ENCODE measurements at places on chromosomes 7 and 10. TPM values are rescaled to one million over a fixed set of nuclear protein-coding genes. Genes with fewer than 3 reads are reported as not detected.

RNLS gene
- 16.1 TPM for total RNA-seq

SFMBT2 gene
- 23.8 TPM for total RNA-seq

SLC29A3 gene
- total RNA-seq, result 2.7 TPM

- DNase-seq, result no peak
- H3K27ac ChIP-seq, result no peak overlapping the region
- H3K4me3 ChIP-seq, result no peak overlapping the region
- no peaks in the 10 kb centered on the region for H3K4me1 ChIP-seq
- H3K27me3 ChIP-seq, result no peaks in the 10 kb centered on the region
These were observed 27.6 kb downstream of the ERLIN1 start for GRCh38 chr10:100158044-100158805.

GRCh38 chr10:83959328-83959727 is 180.0 kb upstream of the GHITM start:
- no peak overlapping the region for H3K4me3 ChIP-seq
- H3K27me3 ChIP-seq, result no peaks in the 10 kb centered on the region
- no peak overlapping the region for H3K27ac ChIP-seq
- H3K36me3 ChIP-seq, result no peaks in the 10 kb centered on the region

DNA sequence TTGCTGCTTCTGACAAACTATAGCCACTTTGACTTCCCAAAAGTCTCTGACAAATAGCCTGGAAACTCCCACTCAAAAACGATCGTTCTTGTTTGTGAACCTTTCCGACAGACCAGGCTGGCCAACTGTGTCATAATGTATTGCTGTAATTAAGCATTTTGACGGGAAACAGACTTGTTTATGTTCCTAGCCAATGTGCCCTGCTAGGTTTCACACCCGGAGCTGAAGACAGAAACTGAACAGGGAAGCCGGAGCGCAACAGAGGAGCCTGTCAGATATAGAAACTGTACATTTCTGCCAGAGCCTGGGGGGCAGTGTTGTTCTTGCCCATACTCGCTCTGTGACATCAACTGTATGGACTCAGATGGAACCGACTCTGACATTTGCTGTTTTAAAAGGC is 55.3 kb upstream of the C7orf33 start:
- H3K4me3 ChIP-seq, result no peak overlapping the region
- H3K4me1 ChIP-seq, result peaks cover under 1% of the 10 kb centered on the region
- no peak for DNase-seq
- no peak overlapping the region for H3K27ac ChIP-seq

GRCh38 chr7:84722086-84722485 is 464.8 kb downstream of the SEMA3D start:
- H3K27me3 ChIP-seq, result no peaks in the 10 kb centered on the region
- no peak overlapping the region for H3K4me3 ChIP-seq
- no peak overlapping the region for H3K27ac ChIP-seq
- H3K4me1 ChIP-seq, result no peaks in the 10 kb centered on the region

CTAGE15 gene
- 0.50 TPM for total RNA-seq

DNA sequence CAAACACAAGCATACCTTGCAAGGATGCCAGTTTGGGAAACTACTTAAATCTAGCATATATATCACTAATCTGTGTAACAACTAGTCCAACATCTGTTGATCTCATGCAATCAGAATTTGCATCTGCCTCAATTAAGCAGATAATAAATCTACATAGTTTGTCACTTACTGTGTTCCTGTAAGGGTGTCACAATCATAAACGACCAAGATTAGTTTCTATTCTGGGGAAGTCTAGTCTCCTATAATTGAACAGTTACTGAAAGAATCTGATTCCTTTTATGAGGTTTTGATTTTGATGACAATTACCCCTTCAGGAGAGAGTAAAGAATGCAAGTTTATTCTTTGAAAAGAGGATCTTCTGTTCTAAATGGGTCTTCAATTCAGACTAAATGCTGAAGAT is 85.5 kb upstream of the LRRN3 start:
- H3K4me1 ChIP-seq, result no peaks in the 10 kb centered on the region
- no peak for DNase-seq
- no peaks in the 10 kb centered on the region for H3K36me3 ChIP-seq
- H3K4me3 ChIP-seq, result no peak overlapping the region
- H3K27me3 ChIP-seq, result no peaks in the 10 kb centered on the region

MAP3K8 gene
- 9.6 TPM for total RNA-seq

- H3K4me1 ChIP-seq, result no peaks in the 10 kb centered on the region
- no peak overlapping the region for H3K27ac ChIP-seq
- no peaks in the 10 kb centered on the region for H3K36me3 ChIP-seq
- no peaks in the 10 kb centered on the region for H3K27me3 ChIP-seq
- no peak for DNase-seq
- H3K4me3 ChIP-seq, result no peak overlapping the region
These were observed 9.7 kb upstream of the SMIM30 start for GRCh38 chr7:113128031-113128430.

GRCh38 chr10:83542774-83543411 is 596.4 kb upstream of the GHITM start:
- no peaks in the 10 kb centered on the region for H3K36me3 ChIP-seq
- no peak overlapping the region for H3K27ac ChIP-seq
- no peaks in the 10 kb centered on the region for H3K27me3 ChIP-seq
- H3K4me1 ChIP-seq, result peaks cover 3% of the 10 kb centered on the region
- H3K4me3 ChIP-seq, result no peak overlapping the region

CTAGE6 gene
- 0.69 TPM for total RNA-seq

- no peak for DNase-seq
- peaks cover 13% of the 10 kb centered on the region for H3K4me1 ChIP-seq
- no peaks in the 10 kb centered on the region for H3K27me3 ChIP-seq
- no peak overlapping the region for H3K4me3 ChIP-seq
- no peaks in the 10 kb centered on the region for H3K36me3 ChIP-seq
- peak overlapping the region; percentile 64 for H3K27ac ChIP-seq
These were observed 17.5 kb upstream of the CLIP2 start for GRCh38 chr7:74271742-74272141.

GRCh38 chr10:53045315-53045714 is 272.7 kb upstream of the MBL2 start:
- no peak overlapping the region for H3K4me3 ChIP-seq
- DNase-seq, result no peak
- no peaks in the 10 kb centered on the region for H3K27me3 ChIP-seq
- H3K36me3 ChIP-seq, result no peaks in the 10 kb centered on the region
- no peaks in the 10 kb centered on the region for H3K4me1 ChIP-seq

METTL27 gene
- 4.2 TPM for total RNA-seq

DYNC1I1 gene
- total RNA-seq, result 34.6 TPM

DNA sequence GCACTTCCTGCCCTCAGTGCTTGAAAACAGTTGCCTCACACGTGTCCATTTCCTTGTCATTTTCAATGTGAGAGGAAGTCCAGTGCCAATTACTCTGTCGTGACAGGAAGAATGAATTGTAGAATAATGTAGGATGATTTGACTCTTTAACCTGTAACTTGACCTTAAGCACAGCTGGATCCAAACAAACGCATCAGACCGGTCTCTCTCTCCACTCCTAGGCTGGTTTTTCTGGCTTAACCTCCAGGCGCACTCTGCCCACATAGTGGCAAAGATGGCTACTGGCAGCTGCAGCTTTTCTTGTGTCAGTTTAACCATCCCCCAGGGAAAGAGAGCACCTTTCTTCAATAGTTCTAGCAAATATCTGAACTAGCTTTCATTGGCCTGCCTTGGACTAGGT is 29.4 kb upstream of the PNLIPRP3 start:
- H3K36me3 ChIP-seq, result no peaks in the 10 kb centered on the region
- H3K4me1 ChIP-seq, result no peaks in the 10 kb centered on the region
- DNase-seq, result no peak
- H3K27me3 ChIP-seq, result no peaks in the 10 kb centered on the region

DNA sequence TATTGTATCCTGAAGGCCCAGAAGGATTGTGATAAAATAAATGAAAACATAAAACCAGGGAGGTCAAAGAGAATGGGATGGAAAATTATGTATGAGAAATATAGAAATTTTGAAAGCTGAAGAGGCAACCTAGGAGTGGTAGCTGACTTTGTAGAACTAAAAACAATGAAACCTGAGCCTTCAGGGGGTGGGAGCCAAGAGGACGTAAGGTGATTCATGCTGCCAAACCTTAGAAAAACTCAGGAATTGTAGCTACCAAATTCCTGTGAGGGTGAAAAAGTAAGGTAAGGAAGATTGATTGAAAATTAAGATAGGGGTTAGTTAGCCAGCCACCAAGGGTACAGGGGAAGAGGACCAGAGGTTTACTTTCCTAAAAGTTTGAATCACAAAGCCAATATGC is 213.2 kb downstream of the KCND2 start:
- no peaks in the 10 kb centered on the region for H3K4me1 ChIP-seq
- no peaks in the 10 kb centered on the region for H3K36me3 ChIP-seq
- no peaks in the 10 kb centered on the region for H3K27me3 ChIP-seq
- no peak for DNase-seq

- no peak for DNase-seq
- H3K27ac ChIP-seq, result no peak overlapping the region
- H3K4me3 ChIP-seq, result no peak overlapping the region
- H3K4me1 ChIP-seq, result peaks cover 19% of the 10 kb centered on the region
These were observed 4.5 kb upstream of the GRID1 start for GRCh38 chr10:86371116-86371515.

- H3K4me3 ChIP-seq, result peak overlapping the region; percentile 68
- peaks cover 78% of the 10 kb centered on the region for H3K4me1 ChIP-seq
- DNase-seq, result no peak
- H3K27ac ChIP-seq, result peak overlapping the region; percentile 97
- peaks cover 11% of the 10 kb centered on the region for H3K27me3 ChIP-seq
- peaks cover 56% of the 10 kb centered on the region for H3K36me3 ChIP-seq
These were observed 2.2 kb upstream of the UFSP1 start for GRCh38 chr7:100891568-100892247.

DNA sequence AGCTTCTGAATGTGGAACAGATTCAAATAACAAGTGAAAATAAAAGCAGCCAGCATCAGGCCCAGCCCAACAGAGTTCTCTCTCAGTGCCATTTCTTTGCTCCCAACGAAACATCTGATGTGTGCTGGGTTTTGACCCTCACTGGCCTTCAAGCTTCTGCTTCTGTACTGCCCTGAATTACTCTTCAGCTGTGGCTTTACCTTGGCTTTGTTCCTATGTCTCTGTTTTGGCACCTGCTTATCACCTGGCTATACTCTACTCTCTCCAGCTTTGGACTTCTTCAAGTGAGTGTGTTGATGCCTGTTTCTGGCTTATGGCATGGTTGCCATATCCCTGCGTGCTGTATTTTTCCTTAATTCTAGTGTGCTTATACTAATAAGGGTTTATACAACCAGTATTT is 768.3 kb downstream of the SORCS1 start:
- H3K27me3 ChIP-seq, result no peaks in the 10 kb centered on the region
- no peak overlapping the region for H3K4me3 ChIP-seq
- no peak for DNase-seq
- H3K4me1 ChIP-seq, result no peaks in the 10 kb centered on the region

CDNF gene
- 2.9 TPM for total RNA-seq

ASB15 gene
- total RNA-seq, result not detected

- H3K36me3 ChIP-seq, result peaks cover 7% of the 10 kb centered on the region
- no peak overlapping the region for H3K27ac ChIP-seq
- DNase-seq, result peak; percentile 84
- no peaks in the 10 kb centered on the region for H3K4me1 ChIP-seq
- H3K4me3 ChIP-seq, result no peak overlapping the region
These were observed 44.5 kb downstream of the STARD3NL start for GRCh38 chr7:38222481-38223096.

HOGA1 gene
- 3.1 TPM for total RNA-seq

RARRES2 gene
- 234 TPM for total RNA-seq

DNA sequence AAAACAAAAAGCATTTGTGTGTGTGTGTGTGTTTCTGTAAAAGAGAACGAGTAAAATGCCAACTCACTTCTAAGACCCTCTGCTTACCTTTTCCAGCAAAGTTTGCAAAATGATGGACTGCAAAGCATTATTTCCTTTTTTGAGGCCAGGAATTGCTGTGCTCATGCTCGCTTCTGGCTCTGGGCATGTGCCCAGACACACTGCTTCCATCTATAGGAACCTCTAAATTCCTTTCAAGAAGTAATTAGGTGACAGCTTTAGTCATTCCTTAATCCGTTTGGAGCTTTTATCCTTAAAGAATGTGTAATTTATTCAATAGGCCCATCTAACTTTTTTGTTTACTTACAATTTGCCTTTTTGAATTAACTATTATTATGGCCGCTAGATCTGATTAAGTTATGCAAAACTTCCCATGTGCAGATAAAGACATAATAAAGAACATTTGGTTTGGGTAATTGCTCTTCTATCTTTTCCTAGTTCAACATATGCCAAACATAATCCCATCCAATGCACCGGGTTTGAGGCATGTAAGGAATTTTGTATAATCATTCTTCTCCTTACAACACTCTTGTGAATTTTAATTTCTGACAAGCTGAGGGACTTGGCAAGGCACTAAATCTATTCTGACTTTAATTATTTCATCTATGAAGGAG is 34.7 kb downstream of the A1CF start:
- no peaks in the 10 kb centered on the region for H3K36me3 ChIP-seq
- H3K27ac ChIP-seq, result no peak overlapping the region
- no peak overlapping the region for H3K4me3 ChIP-seq

GRCh38 chr7:50662996-50663395 is 97.8 kb upstream of the DDC start:
- no peak overlapping the region for H3K4me3 ChIP-seq
- H3K4me1 ChIP-seq, result peaks cover 29% of the 10 kb centered on the region
- peaks cover 31% of the 10 kb centered on the region for H3K36me3 ChIP-seq
- H3K27me3 ChIP-seq, result no peaks in the 10 kb centered on the region
- no peak for DNase-seq

All from spinal cord (tissue), 10 donors.